ENCODE measurements at places on chromosomes 3 and 15.

GRCh38 chr3:59566481-59566975 is 516.7 kb upstream of the CFAP20DC start:
- DNase-seq, result no peak

GRCh38 chr3:18008706-18009368 is 266.4 kb upstream of the TBC1D5 start:
- no peak for DNase-seq

- no peak for DNase-seq
Observed at GRCh38 chr3:152385761-152386160, 117.0 kb downstream of the MBNL1 start.

GRCh38 chr15:99333413-99333812 is 82.1 kb downstream of the LRRC28 start:
- DNase-seq, result no peak

GRCh38 chr15:49415149-49415548 is 7.9 kb upstream of the FGF7 start:
- no peak for DNase-seq

DNA sequence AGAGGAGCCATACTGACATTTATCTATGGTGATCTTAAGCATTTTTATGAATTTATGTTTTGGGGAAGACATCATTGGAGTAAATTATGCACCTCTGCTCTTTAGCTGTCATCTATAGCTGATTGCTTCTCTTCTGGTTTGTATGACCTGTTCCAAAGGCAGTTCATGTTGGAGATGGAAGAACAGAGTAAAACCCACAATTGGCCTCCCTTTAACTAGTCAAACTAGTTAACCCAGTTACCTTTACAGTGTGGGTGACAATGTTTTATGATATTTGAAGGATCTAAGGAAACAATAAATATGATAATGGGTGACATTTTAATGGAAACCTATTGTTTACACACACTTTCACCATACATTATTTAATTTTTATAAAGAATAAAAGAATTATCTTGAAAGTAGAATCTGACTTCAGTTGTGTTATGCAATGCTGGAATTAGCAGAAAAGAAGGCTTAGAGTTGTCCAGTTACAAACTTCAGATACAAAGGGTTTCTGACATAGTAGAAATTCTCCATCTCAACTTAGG is 263.5 kb downstream of the NFKBIZ start:
- no peak for DNase-seq

DNA sequence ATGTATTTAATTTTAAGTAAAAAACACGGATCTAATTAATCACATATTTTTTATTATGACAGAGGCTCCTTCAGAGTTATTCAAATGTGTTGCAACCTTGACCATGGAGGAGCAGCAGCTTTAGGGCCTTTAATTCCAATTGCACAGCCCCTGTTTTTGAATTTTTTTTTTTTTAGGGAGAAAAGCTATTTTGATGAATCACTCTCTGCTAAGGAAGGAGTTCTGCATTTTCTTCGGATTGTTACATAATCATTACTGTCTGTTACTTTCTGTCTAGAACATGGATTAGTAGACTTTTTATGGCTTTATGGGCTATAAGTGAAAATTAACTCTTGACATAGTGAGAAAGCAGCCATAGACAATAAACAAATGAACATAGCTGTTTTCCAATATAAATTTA is 90.8 kb downstream of the MCTP2 start:
- DNase-seq, result no peak

GRCh38 chr15:56484287-56484686 is 19.4 kb upstream of the MNS1 start:
- DNase-seq, result no peak

GRCh38 chr3:186273586-186273985 is 88.4 kb downstream of the DGKG start:
- no peak for DNase-seq

DNA sequence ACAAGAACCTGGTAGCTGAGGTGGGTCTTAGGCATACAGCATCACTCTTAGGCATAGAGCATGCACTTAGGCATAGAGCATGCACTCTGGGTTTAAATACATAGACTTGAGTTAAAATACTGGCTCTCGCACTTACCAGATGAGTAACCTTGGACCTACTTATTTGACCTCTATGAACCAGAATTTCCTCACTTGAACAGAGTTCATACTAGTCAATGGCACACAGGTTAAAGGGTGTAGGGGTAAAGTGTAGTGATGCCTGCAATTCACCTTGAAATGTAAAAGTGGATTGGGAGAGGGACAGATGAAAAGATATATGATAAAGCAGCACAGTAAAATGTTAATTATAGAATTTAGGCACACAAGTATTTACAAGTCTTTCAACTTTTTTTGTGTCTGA is 1.6 kb downstream of the RUVBL1 start:
- no peak for DNase-seq

DNA sequence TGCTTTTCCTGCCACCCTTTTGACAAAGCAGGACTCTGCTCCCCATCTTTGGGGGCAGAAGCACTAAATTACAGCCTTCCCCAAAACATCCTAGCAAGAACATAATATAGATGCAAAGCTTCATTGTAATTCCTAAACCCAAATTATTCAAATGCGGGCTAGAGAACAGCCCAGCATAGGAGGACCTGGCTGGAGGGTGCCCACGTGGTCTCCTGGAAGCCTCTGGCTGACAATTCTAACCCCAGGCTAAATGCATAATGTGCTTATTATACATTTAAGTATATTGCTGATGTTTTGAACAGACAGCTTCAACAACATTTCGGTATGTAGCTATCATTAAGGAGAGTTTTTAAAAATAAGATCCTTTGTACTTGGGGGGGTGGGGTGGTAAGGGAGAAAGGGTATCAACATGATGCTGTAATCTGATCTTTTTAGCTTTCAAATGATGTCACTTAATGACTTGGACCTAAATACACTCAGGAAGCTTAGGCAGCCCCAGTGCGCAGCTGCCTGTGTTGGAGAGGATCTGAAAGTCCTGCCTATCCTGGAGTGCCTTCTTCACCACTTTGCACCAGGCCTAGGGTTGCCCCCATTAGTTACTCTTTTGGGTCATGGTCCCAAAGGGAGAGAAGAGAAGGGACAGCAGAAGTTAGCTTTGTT is 57.2 kb upstream of the USP3 start:
- no peak for DNase-seq

- DNase-seq, result no peak
Observed at GRCh38 chr15:39200586-39200985, 380.3 kb upstream of the THBS1 start.

- no peak for DNase-seq
Observed at GRCh38 chr3:17307482-17307881, 422.7 kb downstream of the PLCL2 start.

DNA sequence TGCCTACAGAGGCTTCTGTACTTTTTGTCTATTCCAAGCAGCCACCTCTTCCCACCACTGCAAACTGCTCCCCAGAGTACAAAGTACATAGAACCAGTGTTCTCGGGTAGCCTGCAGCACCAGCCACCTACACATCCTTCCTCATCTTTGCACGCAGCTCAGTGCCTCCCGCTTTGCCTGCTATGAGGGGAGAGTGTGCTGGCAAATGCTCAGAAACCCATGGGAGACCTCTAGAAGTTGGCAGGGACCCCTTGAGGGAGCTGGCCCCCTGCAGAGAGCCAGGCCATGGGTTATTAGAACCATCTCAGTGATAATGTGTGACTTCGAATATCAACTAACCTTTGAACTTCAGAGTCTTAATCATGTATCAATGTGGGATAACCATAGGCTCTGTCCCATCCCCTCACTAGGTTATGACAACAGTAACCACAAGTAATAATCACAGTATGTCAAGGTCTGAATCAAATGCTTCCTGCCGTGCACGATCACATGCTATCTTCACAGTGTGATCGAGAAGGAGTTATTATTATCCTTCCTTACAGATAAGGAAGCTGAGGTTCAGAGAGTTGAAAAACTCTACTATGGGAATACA is 22.8 kb upstream of the SMAD3 start:
- DNase-seq, result no peak

GRCh38 chr3:9037144-9037711 is 74.0 kb upstream of the RAD18 start:
- no peak for DNase-seq

DNA sequence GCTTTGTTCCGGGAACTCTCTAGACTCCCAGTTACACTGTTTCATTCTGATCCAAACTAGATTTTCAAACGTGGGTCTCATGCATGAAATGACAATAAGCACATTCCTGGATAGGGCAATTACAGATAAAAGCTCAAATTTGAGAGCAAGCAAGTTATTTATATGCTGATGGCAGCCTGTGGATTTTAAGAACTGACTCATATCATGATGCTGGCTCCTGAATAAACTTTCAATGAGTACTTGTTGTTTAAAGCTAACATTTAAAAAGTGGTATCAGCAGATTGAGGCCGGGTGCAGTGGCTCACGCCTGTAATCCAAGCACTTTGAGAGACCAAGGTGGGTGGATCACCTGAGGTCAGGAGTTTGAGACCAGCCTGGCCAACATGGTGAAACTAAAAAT is 66.6 kb downstream of the LEO1 start:
- DNase-seq, result no peak

DNA sequence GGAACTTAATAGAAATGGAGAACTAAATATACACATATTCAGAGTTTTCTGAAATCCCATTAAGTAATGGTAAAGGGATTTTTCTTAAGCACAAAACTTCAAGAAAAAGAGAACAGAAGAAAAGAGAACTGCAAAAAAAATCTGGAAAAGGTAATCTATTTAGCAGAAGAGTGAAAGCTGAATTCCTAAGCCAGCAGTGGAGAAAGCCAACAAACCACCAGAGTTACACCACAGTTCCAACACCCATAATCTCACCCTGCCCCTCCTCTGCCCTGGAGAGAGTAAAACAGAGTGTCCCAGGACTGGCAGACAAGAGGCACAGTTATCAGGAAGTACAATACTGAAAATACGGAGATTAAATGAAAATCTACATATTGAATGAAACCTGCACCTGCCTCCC is 29.4 kb downstream of the TP53BP1 start:
- no peak for DNase-seq

- no peak for DNase-seq
Observed at GRCh38 chr3:966341-966740, 126.5 kb upstream of the CNTN6 start.

All from occipital lobe (tissue), 3 donors.